ENCODE measurements at places on chromosomes 12 and 14.

DNA sequence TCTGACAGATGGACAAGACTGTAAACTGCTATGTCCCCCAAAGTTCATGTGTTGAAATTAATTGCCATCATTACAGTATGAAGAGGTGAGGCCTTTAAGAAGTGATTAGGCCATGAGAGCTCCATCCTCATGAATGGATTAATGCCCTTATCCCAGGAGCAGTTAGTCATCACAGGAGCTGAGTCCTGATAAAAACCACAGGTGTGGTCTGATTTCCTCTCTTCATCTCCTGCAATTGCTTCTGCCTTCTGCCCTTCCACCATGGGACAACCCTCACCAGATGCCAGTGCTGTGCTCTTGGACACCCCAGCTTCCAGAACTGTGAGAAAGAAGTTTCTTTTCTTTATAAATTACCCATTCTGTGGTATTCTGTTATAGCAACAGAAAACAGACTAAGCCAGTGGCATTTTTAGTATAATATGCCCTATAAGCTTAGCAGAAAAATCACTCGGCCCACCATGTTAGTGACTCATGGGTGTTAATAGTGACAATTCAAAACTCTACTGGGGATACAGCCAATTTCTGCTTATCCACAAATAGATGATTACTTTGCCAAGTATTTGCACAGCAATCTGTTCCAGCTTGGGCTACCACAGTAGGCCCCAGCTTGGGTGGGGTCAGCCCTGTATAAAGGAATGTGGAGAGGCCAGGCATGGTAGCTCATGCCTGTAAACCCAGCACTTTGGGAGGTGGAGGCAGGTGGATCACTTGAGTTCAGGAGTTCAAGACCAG, 129.0 kb upstream of the BCL2L14 start:
- no peak for DNase-seq

GRCh38 chr12:56641219-56641618, 4.6 kb downstream of the ATP5F1B start:
- no peak for DNase-seq

DNA sequence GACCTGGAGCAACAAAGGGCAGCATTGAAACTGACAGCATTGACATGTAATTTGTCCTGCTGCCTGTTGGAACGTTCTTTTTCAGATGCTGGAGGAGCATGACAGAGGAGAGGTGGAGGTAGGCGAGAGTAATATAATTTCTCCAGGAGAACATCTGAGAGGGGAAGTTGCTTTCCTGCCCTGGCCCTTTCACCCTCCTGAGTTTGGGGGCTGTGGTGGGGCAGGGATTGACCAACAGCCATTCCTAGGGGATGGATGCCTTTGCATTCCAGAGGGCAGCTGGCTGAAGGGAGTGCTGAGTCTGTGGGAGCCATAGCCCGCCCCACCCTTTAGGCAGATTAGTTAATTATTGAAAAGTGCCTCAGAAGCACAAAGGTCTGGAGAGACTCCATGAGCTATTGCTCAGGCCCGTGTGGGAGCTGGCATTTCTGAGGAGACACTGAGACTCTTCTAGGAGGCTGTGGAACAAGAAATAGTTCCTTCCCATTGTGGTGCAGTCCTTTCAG, 73.5 kb downstream of the ARF6 start:
- no peak for DNase-seq

DNA sequence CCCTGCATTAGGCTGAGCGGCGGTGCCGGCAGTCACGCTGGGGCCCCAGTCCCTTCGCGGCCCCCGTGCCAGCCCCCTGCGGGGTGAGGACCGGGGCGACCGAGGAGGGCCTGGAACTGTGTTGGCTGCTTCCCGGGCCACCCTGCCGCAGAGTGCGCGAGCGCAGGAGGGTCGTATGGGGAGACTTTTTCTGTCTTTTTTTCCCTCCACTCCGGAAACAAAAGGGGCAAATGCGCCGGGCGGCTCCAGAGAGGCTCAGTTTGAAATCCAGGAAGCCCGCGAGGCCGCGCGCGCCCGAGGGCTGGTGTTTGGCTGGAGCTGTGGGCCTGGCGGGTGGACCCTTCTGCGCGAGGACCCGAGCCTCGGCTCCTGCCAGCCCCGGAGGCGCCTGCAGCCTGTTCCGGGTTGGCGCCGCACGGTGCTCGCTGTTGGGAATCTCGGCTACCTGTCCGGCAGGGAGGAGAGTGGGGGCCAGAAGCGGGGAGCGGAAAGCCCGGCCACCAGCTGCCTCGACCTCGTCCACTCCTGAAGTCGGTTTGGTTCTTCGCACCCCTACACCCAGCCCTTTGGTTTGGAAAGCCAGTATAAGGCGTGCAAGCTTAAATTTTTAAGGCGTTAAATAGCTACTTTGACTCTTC, 638 bp downstream of the PLEKHG3 start:
- no peak for DNase-seq

GRCh38 chr12:102062419-102062806, 622 bp upstream of the WASHC3 start:
- DNase-seq, result no peak

DNA sequence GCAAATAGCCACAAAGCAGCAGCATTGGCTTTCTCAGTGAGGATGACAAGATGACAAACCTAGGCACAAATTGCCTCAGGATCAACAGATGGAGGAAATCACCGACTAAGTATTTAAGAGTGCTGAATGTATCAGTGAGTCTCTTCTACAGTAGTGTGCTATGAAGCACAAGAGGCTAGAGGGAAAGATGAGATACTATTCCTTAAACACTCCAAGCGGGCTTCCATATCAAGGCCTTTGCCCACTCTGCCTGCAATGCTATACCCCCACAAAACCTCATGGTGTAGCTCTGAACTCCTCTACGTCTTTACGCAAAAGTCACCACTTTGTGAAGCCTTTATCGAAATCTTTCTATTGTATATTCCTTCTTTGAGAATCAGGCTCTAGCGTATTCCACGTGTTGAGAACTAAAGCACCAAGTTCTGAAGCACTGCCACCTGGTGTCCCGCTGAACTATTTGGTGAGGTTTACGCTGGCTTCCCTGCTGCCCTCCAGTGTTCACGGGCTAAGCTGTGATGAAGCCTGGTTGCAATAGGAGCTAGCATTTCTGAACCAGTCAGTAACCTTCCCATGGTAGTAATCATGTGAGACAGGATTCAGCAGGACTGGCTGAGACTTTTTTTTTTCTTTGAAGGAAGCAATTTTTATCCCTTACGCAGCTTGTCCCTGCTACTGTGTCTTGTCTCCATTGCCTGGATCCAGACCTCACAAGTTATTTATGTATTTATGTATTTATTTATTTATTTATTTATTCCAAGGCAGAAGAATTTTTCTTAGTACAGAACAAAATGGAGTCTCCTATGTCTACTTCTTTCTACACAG, 426.5 kb upstream of the OR4E1 start:
- peak; percentile 72 for DNase-seq
